Esophagus squamous epithelium (tissue), 5 donors: ENCODE measurements at places on chromosomes 7 and 10. TPM values are rescaled to one million over a fixed set of nuclear protein-coding genes. Genes with fewer than 3 reads are reported as not detected.

Gene EIF5AL1
- 0.70 TPM for total RNA-seq

Gene MOGAT3
- total RNA-seq = not detected

Gene TCAF1
- 25.4 TPM for total RNA-seq

Gene PITX3
- not detected for total RNA-seq

Gene KCNH2
- total RNA-seq = 0.53 TPM

Gene CALY
- not detected for total RNA-seq

Gene HOXA5
- 7.4 TPM for total RNA-seq

Gene PCLO
- 4.8 TPM for total RNA-seq

Gene OR2A7
- total RNA-seq = 9.7 TPM

Gene CDNF
- 1.3 TPM for total RNA-seq

Gene LOXL4
- 0.19 TPM for total RNA-seq

Gene WDFY4
- 0.61 TPM for total RNA-seq

Gene FLNC
- 3.0 TPM for total RNA-seq

Gene RPEL1
- not detected for total RNA-seq

Gene SYT15
- total RNA-seq = 0.31 TPM

Gene IGF2BP3
- 1.3 TPM for total RNA-seq

Gene SUGCT
- total RNA-seq = 4.4 TPM

Gene SSBP1
- 126 TPM for total RNA-seq

Gene VGF
- total RNA-seq = not detected

Gene ERCC6
- 9.0 TPM for total RNA-seq

Gene HDAC9
- 8.0 TPM for total RNA-seq

Gene TEX47
- not detected for total RNA-seq
